ENCODE measurements at places on chromosomes 13 and 19. TPM values are rescaled to one million over a fixed set of nuclear protein-coding genes. Genes with fewer than 3 reads are reported as not detected.

The CEACAM7 gene
- not detected for polyA plus RNA-seq

The NLRP11 gene
- not detected for polyA plus RNA-seq

The GNA15 gene
- polyA plus RNA-seq: not detected

The ZGLP1 gene
- polyA plus RNA-seq: 45.2 TPM

The ACP7 gene
- polyA plus RNA-seq: not detected

The CPT1C gene
- 240 TPM for polyA plus RNA-seq

The KLK3 gene
- not detected for polyA plus RNA-seq

The ANKRD24 gene
- polyA plus RNA-seq: 2.8 TPM

The TRIP10 gene
- 0.76 TPM for polyA plus RNA-seq

The PSG11 gene
- polyA plus RNA-seq: not detected

The SPTBN4 gene
- 12.7 TPM for polyA plus RNA-seq

The LHB gene
- polyA plus RNA-seq: not detected

The ATP7B gene
- polyA plus RNA-seq: 11.8 TPM

The SBK2 gene
- polyA plus RNA-seq: not detected

The ARHGEF7 gene
- polyA plus RNA-seq: 155 TPM

The SLC25A41 gene
- polyA plus RNA-seq: 3.8 TPM

The CGB2 gene
- polyA plus RNA-seq: not detected
